ENCODE measurements at places on chromosomes 4 and X.

- H3K27ac ChIP-seq: no peak overlapping the region
- DNase-seq: no peak
- no peak overlapping the region for H3K4me3 ChIP-seq
These were observed 47.8 kb downstream of the APELA start for GRCh38 chr4:164924670-164925238.

- no peak for DNase-seq
- no peak overlapping the region for H3K4me3 ChIP-seq
- no peaks in the 10 kb centered on the region for H3K4me1 ChIP-seq
- H3K36me3 ChIP-seq: no peaks in the 10 kb centered on the region
These were observed 18.5 kb downstream of the DDX60L start for GRCh38 chr4:168461821-168462220.

DNA sequence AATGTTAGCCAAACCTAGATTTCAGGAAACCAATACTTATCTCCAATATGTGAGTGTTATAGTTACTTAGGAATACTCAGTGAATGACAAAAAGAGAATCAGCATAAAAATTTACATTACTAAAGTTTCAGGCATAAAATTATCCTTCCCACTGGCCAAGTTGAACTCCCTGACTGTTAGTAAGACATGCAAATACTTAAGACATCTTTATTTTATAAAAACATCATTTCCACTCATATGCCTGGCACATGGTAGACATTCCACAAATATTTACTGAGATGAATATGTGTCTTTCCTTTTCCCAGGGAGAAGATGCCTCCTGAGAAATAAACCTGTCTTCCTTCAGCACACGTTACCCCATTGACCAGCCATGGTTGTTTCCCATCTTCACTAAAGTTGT is 7.3 kb downstream of the VEGFD start:
- no peaks in the 10 kb centered on the region for H3K27me3 ChIP-seq
- H3K4me1 ChIP-seq: no peaks in the 10 kb centered on the region
- no peak for DNase-seq
- no peak overlapping the region for H3K27ac ChIP-seq

GRCh38 chrX:7330556-7330955 is 182.6 kb upstream of the PUDP start:
- no peaks in the 10 kb centered on the region for H3K36me3 ChIP-seq
- no peak overlapping the region for H3K27ac ChIP-seq
- H3K27me3 ChIP-seq: no peaks in the 10 kb centered on the region
- H3K4me3 ChIP-seq: no peak overlapping the region
- no peak for DNase-seq

DNA sequence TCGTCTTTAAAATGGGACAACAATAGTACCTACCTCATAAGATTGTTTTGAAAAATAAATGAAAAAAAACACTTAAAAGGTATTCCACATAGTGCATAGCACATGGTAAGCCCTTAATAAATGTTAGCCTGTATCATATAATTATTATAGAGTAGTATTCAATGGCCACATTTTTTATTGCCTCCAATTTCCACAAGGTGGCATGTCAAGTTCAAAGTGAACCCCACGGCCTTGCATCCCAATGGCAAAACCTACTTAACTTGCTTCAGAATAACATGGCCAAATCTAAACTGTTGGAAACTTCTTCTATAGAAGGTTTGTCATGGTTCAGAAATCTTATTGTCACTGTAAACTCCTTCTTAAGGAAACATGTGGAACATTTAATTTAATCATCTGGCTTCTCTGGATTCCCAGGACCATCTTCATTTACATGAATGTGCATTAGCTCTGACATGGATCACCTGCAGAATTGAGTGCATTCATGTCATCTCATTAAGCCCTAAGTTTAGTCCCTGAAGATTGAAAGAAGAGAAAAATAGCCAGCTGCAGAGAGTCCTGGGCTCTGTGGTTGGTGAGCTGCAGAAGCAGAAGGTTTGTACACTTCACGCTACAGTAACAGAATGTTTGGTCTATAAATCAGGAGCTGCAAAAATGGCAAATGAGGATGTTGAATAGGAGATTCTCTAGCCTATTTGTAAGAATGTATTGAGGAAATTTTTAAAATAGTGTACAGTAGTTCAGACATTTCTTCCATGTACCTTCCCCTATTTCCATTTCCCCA is 61.0 kb downstream of the ANXA3 start:
- peak; percentile 49 for DNase-seq
- H3K4me3 ChIP-seq: no peak overlapping the region
- H3K27ac ChIP-seq: no peak overlapping the region
- H3K36me3 ChIP-seq: no peaks in the 10 kb centered on the region

- H3K4me3 ChIP-seq: no peak overlapping the region
- H3K4me1 ChIP-seq: peaks cover 4% of the 10 kb centered on the region
- H3K27ac ChIP-seq: no peak overlapping the region
- DNase-seq: no peak
- H3K27me3 ChIP-seq: no peaks in the 10 kb centered on the region
These were observed 100.7 kb downstream of the EFNB1 start for GRCh38 chrX:68929332-68930150.

- peaks cover 4% of the 10 kb centered on the region for H3K4me1 ChIP-seq
- DNase-seq: no peak
- no peaks in the 10 kb centered on the region for H3K27me3 ChIP-seq
These were observed 94.1 kb upstream of the FRAS1 start for GRCh38 chr4:77963004-77963403.

DNA sequence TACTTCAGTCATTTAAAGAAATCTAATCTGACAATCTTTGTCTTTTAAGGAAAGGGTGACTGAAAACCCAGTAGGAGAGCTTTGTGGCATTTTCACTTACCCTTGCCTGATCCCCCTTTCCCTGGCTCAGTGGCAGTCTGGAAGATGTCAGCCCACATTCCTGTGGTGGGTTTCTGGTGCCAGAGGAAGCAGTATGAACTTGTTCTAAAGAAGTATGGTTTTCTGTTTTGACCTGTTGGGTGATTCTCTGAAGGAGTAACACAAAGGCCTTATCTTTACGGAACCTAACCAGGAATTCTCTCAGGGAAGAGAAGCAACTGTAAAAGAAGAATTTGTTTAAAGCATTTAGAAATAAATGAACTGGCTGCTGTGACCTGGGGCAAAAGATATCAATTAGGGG is 41.9 kb downstream of the BMP15 start:
- H3K27me3 ChIP-seq: no peaks in the 10 kb centered on the region
- DNase-seq: no peak
- H3K4me1 ChIP-seq: no peaks in the 10 kb centered on the region
- no peak overlapping the region for H3K27ac ChIP-seq
- H3K4me3 ChIP-seq: no peak overlapping the region

DNA sequence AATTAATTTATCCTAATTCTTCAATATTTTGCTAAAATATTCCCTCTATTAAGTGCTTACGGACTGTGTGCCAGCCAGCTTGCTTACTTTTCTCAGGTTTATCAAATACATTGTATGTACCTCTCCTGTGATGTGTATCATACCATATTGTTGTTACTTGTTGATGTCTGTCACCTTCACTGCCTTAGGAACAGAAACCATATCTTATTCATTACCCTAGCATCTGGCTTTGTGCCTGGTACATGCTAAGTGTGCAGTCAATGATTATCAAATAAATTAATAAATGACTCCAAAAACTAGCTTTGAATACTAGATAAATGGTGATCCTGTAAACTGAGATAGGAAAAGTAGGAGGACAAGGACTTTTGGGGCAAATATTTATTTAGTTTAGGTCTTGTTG is 6.9 kb downstream of the CLCN3 start:
- no peaks in the 10 kb centered on the region for H3K27me3 ChIP-seq
- no peak for DNase-seq
- H3K27ac ChIP-seq: no peak overlapping the region
- no peaks in the 10 kb centered on the region for H3K4me1 ChIP-seq

GRCh38 chrX:55767100-55767499 is 49.6 kb downstream of the RRAGB start:
- H3K36me3 ChIP-seq: no peaks in the 10 kb centered on the region
- no peaks in the 10 kb centered on the region for H3K27me3 ChIP-seq
- no peak overlapping the region for H3K27ac ChIP-seq
- H3K4me1 ChIP-seq: no peaks in the 10 kb centered on the region
- H3K4me3 ChIP-seq: no peak overlapping the region

- no peaks in the 10 kb centered on the region for H3K36me3 ChIP-seq
- peak overlapping the region; percentile 30 for H3K27ac ChIP-seq
- no peak overlapping the region for H3K4me3 ChIP-seq
- H3K27me3 ChIP-seq: no peaks in the 10 kb centered on the region
- H3K4me1 ChIP-seq: peaks cover 14% of the 10 kb centered on the region
- DNase-seq: no peak
These were observed 129.9 kb downstream of the CBR4 start for GRCh38 chr4:168880072-168880675.

- no peaks in the 10 kb centered on the region for H3K4me1 ChIP-seq
- no peaks in the 10 kb centered on the region for H3K36me3 ChIP-seq
- no peaks in the 10 kb centered on the region for H3K27me3 ChIP-seq
- H3K27ac ChIP-seq: no peak overlapping the region
- H3K4me3 ChIP-seq: no peak overlapping the region
These were observed 70.8 kb downstream of the FMR1NB start for GRCh38 chrX:148051973-148052372.

- no peaks in the 10 kb centered on the region for H3K27me3 ChIP-seq
- H3K27ac ChIP-seq: no peak overlapping the region
- no peak overlapping the region for H3K4me3 ChIP-seq
- H3K36me3 ChIP-seq: no peaks in the 10 kb centered on the region
These were observed 113.6 kb downstream of the FAM53A start for GRCh38 chr4:1570291-1571164.
